ENCODE measurements at places on chromosomes 12 and 14.

- DNase-seq, result no peak
These were observed 89.2 kb downstream of the SPPL3 start for GRCh38 chr12:120814903-120815429.

DNA sequence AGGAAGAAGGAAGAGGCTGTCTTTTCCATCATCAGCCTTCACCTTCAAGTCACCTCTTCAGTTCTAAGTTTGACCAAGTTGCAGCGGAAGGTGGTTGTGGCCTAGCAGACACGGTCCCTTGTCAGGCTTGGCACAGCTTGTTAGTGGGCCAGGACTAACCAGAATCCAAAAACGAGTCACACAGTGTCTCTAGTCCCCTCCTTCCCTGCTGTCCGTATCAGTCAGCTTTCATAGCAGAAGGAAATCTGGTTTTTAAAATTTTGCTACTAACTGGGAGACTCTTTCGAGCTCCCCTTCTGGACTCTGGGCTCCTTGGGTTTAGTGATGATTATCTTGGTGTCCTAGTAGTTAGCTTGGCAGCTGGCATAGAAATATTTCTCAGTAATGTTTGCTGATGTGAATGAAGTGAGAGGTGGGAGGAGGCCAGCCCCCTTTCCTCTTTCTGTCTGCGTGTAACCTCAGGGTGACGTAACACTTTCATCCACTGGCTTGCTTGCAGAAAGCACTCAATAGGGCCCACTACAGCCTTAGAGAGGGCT lies 3.8 kb downstream of the ETV6 start:
- no peak for DNase-seq

- DNase-seq, result no peak
These were observed 4.3 kb downstream of the MBIP start for GRCh38 chr14:36316131-36316530.

GRCh38 chr12:52182384-52182783 lies 9.4 kb downstream of the KRT80 start:
- DNase-seq, result peak; percentile 54

- DNase-seq, result no peak
These were observed 202.2 kb upstream of the PRKD1 start for GRCh38 chr14:30129807-30130206.

GRCh38 chr12:124105546-124105945 lies 132.5 kb downstream of the ZNF664 start:
- no peak for DNase-seq
